ENCODE measurements at places on chromosomes 11 and 22.

GRCh38 chr11:97746818-97747217 is 1273.9 kb upstream of the CNTN5 start:
- DNase-seq = no peak

DNA sequence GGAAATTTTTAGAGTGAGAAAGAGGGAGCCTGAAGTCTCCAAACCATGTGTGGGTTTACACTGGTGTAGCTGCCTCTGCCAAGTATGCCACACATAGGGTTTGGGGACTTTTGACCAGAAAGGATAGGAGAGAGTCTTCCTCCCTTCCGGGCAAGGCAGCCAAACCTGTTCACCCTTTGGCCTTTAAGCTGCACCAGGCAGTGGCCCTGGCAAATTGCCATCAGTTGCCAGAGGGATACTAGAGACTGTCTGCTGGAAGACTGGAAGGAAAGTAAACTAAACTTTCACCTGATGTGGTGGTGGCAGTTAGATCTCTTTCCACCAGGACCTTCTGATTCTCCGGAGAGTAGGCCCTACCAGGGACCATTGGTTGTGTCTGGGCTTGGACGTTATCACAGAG is 1263.2 kb downstream of the FAM181B start:
- no peak for DNase-seq

DNA sequence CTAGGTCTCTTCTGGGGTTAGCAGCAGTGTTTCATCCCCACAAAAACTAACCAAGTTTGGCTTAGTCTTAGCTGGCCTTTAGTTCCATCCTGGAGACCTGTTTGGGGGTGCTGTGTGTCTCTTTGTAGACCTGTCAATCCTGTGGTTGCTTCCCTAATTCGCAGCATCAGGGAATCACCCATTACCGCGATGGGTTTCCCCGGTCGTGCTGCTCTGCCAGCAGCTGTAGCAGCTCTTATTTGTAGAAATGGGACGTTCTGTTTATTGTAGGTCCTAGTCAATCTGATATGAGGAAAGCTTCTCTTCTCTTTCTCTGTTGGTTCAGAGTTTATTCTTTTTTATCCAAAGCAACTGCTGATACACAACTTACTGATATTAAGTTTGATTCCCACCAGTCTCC is 91.6 kb downstream of the CECR2 start:
- DNase-seq = no peak

DNA sequence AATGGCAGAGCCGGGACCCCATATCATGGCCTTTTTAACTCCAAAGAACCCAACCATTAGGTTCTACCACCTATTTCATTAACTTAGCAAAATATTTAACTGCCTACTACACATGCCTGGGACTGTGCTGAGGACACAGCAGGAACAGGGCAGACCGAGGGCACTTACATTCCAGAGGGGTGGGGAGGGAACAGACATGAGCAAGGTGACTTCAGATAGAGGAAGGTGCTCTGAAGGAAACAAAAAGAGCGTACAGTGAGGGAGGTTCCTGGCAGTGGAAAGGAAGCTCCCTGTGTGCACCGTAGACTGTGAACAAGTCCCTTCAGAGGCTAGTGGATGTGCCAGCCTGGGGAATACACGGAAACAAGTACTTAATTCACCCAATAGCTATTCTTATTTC is 82.8 kb downstream of the NAT10 start:
- DNase-seq = no peak

DNA sequence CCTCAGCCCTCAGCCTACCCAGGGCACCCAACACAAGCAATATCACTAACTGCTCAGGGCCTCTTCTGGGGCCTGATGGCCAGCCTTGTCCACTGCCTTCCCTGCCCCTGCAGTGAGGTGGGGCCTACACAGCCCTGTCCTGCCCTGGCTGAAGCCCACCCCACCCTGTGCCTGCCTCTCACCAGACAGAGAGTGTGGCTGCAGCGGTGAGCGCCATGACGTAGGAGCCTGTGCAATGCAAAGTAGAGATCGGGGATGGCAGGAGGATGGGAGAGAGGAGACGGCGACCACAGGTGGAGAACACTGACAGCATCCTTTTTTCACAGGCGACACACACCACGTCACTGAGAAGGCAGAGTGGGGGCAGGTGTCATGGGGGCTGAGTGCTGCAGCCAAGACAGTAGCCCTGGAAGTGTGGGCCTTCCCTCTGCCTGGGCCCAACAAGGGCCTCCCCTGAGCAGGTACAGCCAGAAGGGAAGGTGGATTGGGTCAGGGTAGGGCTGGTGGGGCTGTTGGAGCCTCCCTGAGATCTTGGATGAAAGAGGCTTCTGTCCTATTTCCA is 65.3 kb upstream of the CLTCL1 start:
- DNase-seq = no peak

GRCh38 chr11:11979488-11980117 is 28.8 kb downstream of the DKK3 start:
- no peak for DNase-seq

DNA sequence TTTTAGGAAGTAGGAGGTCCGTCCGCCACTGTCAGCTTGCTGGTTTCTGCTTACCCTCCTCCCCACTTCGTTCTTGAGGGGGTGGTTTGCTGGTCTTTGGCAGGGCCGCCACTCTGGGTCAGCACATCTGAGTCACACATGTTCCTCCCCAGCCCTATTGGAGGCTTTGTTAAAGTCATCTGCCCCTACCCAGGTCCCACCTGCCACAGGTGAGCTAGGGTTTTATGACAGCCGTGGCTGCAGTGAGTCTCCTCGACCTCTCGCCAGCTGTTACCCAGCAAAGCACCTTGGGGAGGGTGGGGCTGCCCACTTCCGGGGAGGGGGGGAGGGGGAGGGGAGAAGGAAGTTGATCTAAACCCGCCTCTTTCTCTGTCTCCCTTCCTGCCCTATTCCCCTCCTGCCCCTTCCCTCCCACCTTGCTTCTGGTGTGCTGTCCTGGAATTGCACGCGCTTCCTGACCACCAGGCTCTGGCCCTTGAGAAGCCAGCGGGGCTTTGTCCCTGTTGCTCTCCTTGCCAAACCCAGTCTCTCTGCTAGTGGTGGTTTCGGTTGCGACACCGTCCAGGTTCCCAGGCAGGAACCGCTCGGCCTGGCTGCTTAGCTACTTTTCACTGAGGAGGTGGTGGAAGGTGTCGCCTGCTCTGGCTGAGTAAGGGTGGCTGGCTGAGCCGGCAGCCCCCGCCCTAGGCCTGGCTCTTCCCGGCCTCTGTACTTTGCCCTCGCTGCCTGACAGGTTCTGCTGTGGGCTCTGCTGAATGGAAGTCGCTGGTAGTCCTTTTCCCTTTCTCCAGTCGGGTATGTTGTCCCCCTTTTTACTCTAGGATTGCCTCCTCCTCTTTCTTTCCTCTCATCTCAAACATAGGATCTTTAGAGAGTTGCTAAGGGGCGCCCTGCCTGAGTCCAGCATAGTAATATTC is 28.5 kb downstream of the RCOR2 start:
- no peak for DNase-seq

DNA sequence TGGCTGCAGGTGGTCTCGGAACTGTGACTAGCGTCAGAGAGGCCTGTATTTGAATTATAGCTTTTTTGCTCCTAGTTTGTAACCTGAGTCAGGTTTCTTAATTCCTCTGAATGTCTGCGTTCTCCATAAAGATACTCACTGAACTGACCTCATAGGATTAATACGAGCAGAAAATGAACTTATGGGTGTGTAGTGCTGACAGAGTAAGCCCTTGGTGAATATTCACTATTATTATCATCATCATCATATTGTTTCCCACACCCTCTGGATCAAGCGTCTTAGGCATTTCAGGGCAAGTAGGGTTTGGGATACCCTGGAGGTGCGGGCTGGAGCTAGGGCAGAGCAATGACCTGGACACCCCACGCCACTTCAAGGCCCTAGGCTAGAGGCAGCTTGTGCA is 29.0 kb downstream of the ARFGAP2 start:
- DNase-seq = no peak

DNA sequence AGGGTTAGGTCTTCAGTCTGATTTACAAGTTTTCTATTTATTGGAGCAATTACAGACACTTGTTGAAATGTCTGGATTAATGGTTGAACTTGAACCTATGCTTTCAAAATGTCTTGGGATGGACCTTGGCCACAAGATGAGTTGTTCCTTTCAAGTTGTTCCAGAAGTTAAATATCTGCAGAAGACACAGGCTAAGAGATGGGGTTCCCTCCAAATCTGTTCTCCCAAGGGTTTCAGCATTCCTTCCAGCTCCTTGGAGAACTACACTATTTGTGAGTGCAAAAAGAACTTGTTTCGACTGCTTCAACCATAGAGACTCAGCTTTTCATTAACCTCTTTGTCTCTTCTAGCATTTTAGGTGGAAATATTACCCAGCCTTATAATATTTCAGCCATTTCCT is 189.0 kb upstream of the BLID start:
- DNase-seq = no peak

DNA sequence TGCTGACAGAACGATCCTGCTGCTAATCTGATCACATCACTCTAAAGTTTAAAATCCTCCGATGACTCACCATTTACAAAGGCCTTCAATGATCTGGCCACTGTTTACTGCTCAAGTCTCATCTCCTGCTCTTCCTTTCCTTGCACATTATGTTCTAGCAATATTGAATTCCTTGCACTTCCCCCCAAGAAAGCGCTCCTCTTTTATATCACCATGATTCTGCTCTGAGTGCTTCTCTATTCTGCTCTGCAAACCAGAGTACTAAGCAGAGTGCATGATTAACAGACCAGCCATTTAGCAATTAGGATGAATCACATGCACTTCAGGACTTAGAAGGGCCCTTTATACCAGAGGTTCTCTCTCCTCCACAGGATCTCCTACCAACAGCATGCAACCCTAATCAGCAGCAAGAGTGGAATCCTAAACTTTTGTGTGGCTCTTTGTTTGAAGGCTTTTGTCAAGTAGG is 1122.8 kb upstream of the CCDC90B start:
- DNase-seq = no peak
